ENCODE measurements at places on chromosomes 2 and 18.

DNA sequence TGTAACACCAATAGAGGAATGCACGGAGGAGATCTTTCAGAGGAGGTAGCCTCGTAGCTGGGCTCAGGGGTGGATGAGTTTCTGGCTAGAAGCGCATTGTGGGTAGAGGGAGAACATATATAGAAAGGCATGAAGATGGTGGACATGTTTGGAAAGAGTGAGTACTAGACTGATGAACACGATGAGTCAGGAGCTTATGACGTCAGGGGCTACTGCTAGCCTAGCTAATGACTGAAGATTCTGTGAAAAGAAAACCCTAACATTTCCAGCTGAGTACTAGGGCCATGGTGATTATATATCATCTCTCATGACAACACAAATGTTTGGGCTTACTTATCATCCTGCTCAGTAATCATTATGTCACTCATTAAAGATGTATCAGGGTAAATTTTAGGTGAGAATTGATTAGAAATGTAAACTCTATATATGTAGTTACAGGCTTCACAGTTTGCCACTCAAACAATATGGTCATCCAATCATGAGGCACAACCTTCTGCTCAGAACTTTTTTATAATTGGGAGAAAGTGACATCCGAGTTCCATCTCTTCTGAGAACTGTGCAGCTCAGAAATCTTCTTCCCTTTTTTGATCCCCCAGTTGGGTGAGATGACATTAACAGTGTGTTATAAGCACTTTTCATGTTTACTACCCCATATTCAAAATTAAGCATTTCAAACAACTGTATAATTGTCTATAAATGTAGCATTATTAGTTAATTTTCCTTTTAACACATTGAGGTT, 22.2 kb upstream of the IL1RN start:
- DNase-seq: peak; percentile 44

DNA sequence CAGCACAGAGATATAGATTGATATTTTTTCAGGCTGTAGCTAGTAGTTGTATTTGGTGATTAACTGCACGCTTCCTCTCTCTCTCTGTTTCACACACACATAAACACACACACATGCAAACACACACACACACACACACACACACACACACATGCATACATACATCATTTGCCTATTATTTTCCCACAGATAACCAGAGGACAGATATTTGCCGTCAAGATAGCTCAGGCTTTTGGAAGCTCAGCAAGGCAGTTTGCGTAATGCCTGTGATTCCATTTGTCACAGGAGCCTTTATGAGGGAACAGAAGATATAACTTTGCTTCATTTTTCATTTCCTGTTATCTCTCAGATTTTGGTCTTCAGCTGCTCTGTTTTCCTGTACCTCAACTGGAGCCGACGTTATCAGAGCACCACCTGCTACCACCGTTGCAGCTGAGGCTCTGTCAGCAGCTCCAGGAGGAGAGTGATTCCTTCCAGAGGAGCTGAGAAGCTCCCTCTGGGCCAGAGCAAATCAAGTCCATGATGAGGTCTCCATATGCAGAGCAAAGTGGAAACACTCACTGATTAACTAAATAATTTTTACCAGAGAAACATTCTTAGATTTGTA, 341.9 kb upstream of the PIK3C3 start:
- no peak for DNase-seq

- no peak for DNase-seq
Observed at GRCh38 chr18:46519870-46520269, 137.2 kb downstream of the LOXHD1 start.

GRCh38 chr18:28786926-28787325, 610.0 kb upstream of the CDH2 start:
- no peak for DNase-seq

DNA sequence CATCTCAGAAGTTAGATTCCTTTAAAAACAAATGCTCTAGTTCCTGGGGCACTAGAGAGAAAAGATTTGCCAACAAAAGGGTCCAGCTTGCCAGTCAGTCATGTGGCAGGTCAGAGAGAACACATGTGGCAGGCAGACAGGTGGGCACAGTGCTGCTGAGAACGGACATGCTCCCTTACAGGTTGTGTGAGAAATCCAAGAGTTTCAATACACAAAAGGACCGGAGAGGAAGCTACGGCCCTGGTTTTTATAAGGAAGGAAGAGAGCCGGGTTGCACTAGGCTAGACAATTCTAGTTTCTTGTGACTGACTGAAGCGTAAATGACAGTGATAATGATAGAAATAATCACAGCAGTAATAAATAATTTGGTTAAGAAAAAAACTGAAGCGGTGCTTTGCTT, 18.3 kb downstream of the CDC42EP3 start:
- DNase-seq: no peak

Data from activated naive CD4-positive, alpha-beta T cell treated with Interleukin-2 at 50 U/mL for 16 hours (primary cell).